Epithelial cell of proximal tubule (primary cell): ENCODE measurements at places on chromosomes 7 and 10. TPM values are rescaled to one million over a fixed set of nuclear protein-coding genes. Genes with fewer than 3 reads are reported as not detected.

- DNase-seq = no peak
Measured at GRCh38 chr7:92135052-92135889, 994 bp upstream of the CYP51A1 start.

CHN2 gene
- total RNA-seq = 0.35 and 5.1 TPM in 2 replicates

DNA sequence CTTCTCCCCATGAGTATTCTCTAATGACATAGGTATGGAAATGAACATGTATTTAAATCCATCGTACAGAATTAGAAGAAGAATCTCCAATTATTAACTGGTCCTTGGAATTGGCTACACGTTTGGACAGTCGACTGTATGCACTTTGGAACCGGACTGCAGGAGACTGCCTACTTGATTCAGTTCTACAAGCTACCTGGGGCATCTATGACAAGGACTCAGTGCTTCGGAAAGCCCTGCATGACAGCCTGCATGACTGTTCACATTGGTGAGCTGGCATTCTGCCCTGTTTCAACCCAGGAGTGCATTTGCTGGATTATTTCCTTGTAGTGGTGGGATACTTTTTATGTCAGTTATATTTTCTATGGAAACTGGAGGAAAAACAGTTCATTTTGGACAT, 32.2 kb downstream of the ZRANB1 start:
- DNase-seq = no peak

- no peak for DNase-seq
Measured at GRCh38 chr10:103678178-103678526, 177.2 kb downstream of the SH3PXD2A start.

DNA sequence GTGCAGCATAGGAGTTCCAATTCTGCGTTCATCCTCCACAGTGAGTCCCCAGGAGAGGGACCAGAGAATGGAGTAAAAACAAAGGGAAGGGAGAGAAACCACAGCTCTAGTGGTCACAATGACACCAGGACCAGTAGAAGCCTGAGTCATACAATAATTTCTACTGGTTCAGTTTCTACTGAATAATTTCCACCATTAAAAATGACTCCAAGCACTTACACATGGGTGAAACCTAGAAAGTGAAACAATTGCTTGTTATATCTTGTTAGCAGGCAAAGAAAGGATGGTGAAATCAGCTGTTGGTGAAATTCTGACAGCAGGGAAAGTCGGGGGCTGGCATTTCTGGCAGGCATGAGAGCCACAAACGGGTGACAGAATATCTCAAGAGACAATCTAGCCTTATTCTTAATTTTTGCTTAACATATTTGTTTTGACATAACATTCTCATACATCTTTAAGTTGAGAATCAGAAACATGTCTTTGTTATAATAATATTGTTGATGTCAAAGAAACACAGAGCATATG, 1065.8 kb upstream of the C7orf33 start:
- no peak for DNase-seq

DNA sequence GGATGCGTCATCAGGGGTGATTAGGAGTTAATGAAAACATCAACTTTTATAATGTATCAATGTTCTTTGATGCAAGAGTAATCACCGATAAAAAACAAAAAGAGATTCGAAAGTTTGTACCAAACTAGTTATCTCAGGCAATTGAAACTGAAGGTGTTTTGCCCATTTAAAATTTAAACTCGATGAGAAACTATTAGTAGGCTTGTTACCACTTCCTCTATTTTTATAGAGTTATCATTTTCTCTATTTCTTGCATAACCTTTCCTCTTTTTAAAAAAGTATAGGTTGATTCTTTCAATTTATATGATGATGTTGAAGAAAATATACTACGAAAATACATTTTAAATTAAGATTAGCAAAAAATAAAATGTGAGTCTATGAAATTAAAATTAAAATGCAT, 597.3 kb upstream of the POT1 start:
- no peak for DNase-seq

KCNMA1 gene
- 12.5 and 19.5 TPM in 2 replicates for total RNA-seq

DNA sequence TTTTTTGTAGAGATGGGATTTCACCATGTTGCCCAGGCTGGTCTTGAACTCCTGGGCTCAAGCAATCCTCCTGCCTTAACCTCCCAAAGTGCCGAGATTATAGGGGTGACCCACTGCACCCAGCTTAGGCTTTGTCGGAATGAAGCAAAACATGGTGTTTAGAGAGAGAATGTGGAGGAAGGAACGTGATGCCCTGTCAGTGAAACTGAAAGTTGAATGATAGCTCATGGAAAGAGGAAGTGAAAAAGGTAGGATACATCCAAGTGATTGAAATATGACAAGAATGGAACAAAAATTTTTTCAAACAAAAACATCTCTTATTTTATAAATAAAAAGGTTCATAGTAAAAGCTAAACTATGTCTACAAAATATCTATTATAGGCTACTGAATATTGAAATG, 5.9 kb downstream of the AKAP9 start:
- DNase-seq = no peak
